Astrocyte of the spinal cord (primary cell): ENCODE measurements at places on chromosomes 7 and 10.

DNA sequence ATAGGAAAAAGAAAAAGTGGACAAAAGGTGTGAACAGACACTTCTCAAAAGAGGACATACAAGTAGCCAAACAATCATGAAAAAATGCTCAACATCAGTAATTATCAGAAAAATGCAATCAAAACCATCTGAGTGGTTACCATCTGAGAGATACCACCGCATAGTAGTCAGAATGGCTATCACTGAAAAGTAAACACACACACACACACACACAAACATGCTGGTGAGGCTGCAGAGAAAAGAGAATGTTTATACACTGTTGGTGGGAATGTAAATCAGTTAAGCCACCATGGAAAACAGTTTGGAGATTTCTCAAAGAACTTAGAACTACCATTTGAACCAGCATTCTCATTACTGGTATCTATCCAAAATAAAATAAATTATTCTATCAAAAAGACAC is 145.7 kb downstream of the CYP26A1 start:
- no peak for DNase-seq

- DNase-seq, result peak; percentile 27
Measured at GRCh38 chr7:38744746-38745145, 113.6 kb upstream of the AMPH start.

GRCh38 chr7:74479961-74480829 is 26.5 kb downstream of the GTF2IRD1 start:
- DNase-seq, result peak; percentile 92

- DNase-seq, result peak; percentile 22
Measured at GRCh38 chr7:141640239-141640840, 61.6 kb downstream of the DENND11 start.

DNA sequence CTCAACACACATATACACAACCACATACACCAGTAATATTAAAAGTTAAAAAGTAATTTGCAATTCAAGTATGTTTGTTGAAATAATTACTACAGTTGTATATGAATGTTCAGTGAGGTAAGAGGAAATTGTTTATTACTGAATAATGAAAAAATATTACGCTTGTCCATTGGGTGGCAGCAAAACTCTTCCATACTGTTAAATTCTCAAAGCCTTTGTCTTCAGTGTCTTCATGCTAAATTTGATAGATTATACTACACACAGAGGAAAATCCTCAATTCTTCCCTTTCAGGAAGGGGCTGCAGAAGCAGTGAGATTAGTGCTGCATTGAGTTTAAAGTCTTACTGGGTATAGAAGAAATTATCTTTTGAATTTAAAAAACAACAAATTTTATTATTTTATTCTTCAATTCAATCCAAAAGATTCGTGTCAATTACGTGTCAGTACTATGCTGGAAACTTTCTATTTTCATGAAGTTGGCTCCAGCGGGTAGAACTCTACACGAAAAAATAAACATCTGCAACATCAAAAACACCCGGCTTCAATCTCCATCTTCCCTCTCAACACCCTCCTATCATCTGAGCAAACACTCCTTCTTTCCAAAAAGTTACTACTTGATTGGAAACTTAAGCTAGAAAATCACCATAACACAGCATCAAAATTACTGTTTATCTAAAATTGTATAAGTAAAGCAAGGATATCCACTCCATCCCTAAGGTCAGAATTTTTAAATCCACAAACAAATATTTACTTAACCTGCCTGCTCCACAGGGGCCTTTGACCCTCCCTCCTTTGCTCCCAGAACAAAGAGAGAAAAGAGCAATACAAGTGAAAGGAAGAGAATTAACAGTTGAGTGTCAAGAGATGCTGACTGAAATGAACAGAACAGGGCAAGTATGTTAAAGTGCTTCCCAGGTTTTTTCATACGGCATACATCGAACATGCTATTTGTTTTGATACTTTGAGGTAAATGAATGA is 37.0 kb upstream of the TES start:
- peak; percentile 77 for DNase-seq

GRCh38 chr10:126663328-126663727 is 7.2 kb downstream of the C10orf90 start:
- DNase-seq, result peak; percentile 89

DNA sequence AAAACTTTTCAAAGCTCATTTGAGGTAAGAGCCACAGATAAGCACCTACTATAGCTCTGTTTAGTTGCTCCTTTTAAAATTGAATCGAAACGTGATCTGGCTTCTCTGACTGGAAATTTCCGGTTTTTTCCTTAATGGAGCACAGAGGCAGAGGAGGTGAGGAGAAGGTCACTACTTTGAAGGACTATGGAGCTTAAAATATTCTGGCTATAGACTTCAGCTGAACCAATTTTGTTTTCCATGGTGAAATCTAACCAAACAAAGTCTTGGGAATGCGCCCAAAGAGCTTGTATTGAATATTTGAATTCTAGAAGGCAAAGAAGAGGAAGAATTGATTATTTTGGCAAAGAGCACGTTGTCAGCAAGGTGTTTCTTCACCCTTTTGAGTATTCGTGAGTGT is 711.1 kb downstream of the SUGCT start:
- DNase-seq, result no peak

GRCh38 chr10:5758927-5759326 is 54.3 kb downstream of the GDI2 start:
- no peak for DNase-seq

DNA sequence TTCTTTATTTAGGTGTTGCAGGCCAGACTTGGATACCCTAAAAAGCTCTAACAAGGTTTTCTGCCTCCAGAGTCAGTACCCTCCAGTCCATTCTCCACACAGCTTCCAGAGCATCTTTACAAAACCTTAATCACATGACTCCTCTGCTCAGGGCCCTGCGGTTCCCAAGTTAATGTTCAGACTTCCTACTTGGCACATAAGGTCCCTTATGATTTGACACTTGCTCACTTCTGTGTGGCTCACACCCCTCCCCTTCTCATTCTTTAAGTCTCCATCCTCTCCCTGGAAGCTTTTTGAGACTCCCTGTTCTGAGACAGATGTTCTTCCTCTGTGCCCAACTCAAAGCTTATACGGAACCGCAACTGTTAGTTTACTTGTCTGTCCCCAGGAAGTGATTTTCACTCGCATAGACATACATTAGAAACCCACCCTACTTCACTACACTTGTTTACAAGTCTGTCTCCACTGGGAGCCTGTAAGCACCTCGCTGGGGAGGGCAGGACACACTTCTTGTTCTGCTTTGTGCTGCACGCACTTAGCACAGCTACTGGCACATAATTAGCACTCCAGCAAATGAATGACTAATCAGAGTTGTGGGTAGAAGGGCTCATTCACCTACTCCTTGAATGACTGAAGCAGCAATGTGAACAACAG is 154.3 kb upstream of the LAMB4 start:
- DNase-seq, result no peak
